Kidney capillary endothelial cell (primary cell): ENCODE measurements at places on chromosomes 3 and 15.

DNA sequence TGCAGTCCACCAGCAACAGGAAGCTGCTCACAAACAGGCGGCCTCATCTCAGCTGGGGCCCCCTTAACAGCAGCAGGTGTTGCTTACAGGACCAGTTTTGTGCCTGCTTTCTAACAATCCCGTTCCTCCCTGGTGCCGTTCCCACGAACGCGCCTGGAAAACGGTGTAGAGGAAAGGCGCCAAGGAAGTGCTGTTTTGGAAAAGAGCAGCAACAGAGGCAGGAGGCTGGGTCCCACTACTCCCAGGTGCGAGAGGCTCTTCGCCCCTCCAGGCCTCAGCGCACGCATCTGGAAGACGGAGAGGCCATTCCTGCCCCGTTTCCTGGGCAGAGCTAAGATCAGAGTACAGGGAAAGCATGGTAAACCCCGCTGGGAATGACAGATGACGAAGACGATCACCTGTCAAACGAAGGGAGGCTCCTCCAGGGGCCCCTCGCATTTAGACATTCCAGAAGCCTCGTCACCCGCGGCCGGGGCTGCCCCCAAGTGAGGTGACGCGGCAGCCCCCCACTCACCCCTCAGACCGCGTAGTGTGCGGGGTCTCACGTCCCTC, 603 bp downstream of the SCAPER start:
- no peak for DNase-seq

DNA sequence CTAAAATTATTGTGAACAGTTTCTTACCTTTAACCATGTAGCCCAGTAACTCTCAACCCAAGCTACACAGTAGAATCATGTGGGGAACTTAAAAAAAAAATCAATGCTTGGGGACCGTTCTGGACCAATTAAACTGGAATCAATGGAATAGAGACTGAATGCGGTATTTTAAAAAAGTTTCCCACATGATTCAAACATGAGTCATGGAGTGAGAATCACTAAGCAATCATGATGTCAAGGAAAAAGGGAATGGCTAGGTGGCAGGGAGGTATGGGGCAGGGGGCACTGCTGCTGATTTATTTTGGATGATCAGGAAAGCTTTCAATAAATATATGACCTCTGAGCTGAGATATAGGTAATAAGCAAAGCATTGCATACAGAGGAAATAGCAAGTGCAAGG, 250.5 kb upstream of the RORA start:
- no peak for DNase-seq

DNA sequence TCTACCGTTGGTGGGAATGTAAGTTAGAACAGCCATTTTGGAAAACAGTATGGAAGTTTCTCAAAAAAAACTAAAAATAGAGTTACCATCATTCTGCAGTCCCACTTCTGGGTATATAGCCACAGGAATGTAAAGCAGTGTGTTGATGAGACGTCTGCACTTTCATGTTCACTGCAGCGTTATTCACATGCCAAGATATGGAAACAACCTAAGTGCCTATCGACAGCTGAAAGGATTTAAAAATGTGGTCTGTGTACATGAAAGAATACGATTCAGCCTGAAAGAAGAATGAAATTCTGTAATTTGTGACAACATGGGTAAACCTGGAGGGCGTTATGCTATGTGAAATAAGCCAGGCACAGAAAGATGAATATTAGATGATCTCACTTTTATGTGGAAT, 157.7 kb downstream of the THSD4 start:
- DNase-seq: no peak

DNA sequence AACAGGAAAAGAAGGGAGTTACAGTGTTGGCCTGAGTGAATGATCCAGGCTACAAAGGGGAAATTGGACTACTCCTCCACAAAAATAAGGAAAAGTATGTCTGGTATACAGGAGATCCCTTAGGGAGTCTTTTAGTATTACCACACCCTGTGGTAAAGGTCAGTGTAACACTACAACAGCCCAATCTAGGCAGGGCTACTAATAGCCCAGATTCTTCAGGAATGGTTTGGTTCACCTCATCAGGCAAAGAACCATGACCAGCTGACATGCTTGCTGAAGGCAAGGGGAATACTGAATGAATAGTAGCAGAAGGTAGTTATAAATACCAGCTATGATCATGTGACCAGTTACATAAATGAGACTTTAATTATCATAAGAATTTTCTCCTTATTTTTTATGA, 372.6 kb upstream of the ATP11B start:
- DNase-seq: no peak

DNA sequence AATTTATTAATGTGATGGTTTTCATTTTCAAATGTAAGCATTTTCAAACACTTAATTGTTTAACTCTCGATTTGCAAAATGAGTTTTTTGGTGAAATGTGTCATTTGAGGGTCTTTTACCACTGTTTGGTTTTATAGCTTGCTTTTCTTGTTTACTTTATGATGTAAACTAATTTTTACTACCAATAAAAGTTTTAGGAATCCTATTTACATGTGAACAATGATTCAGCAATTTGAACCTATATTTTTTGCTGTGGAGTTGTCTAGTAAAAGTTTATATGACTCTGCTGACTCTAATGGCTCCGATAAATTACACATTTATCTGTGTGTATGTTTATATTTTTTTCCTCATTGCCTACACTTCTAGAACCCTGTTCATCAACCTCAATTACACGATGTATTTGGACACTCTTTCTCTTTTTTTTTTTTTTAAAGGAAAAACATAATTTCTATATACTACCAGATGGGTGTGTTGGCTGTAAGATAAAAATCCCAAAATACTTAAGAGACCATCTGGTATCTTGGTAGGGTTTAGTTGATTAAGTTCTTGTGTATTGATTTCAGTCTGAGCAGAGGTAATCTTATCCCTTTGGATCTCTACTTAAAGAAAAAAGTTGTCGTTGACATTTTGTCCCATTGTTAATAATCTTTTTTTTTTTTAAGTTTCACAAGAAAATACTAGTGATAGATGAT, 89.5 kb downstream of the PTPRG start:
- no peak for DNase-seq

GRCh38 chr15:39191871-39192291, 389.0 kb upstream of the THBS1 start:
- DNase-seq: no peak

- DNase-seq: no peak
Measured at GRCh38 chr3:16404349-16404895, 109.1 kb downstream of the RFTN1 start.

GRCh38 chr3:191306428-191306827, 22.8 kb upstream of the CCDC50 start:
- no peak for DNase-seq

DNA sequence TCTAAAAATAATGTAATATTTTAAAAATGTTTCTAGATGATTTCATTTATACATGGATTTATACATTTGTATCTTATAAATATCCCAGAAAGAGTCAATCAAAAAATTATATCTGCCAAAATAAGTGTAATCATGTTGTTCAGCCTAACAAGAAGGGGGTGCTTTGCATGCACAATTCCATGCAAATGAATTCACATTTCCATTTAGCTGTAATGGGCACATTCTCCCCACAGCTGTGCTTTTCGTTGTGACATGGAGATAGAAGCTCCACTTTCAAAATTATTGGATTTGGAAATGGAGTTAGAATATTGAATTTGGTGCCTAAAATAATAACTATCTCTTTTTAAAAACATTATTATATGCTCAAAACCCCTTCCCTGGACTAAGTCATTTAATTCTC, 270.6 kb downstream of the PTPRG start:
- no peak for DNase-seq

DNA sequence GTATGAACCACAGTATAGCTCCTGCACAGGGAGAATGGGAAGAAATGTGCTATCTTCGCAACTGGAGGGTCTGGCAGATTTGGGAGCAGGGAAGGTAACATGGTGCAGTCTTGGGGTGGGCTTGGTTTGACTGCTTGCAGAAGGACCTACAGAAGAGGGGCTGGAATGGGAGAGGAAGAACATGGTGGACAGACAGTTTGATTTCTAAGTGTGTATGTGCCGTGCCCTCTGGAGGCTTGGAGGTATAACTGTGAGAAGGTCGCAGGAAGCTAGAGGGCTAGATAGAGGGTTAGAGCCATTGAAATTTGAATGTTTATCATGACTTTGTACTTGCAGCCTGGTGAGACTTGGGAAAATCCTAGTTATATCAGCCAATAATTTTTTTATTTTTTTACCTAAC, 169.2 kb downstream of the SQOR start:
- no peak for DNase-seq

GRCh38 chr15:52419494-52419893, 109.2 kb downstream of the MYO5A start:
- DNase-seq: peak; percentile 23

DNA sequence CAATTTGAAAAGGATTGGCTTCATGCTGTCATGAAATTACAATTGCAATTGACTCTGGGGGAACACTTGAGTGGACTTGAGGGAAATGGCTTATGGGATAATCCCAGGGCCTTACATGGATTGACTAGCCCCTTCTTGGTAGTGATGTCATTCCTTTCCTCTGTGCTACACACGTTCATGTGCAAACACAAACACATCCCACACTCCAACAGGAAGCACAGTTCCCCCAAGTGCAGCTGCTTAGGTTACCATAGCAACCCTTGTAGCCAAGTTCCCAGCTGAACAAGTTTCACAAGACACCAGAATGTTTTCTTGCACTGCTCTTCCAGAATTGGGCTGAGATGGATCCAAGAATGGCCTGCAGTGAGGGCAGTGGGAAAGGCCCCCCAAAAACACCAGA, 217.0 kb downstream of the ZNF621 start:
- DNase-seq: no peak

DNA sequence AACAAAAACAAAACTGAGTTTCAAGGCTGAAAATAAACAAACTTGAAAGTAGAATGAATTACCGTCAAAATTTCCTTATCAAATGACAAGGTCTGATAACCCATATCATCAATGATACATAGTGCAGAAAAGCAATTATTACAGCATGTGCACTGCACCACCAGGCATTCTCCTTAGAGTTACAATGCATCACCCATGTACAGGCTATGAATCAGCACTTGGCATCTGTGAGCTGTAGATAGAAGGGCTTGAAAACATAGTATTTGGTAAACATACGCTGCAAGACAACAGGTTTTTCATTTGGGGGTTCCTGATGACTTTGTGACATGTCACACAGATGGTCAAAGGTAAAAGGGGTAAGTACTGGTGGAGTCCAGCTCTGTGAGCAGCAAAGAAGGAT, 265.1 kb downstream of the CTNNB1 start:
- DNase-seq: no peak

DNA sequence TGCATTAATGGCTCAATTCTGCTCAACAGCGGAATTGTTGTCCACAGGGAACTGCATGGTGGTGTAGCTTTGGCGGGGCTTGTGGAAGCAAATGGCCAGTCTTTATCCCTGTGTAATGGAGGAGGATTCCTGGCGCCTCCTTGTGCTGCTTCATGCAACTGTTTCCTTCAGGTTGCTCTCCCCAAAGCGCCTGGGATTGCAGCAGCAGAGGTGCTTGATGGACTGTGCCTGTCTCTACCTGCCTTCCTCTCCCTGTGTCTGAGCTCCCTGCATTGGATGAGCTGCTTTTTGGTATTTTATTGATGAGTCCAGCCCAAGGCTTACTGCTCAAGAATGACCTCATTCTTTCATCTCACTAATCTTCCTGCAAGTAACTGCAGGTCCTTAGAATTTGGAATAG, 72.9 kb upstream of the NDN start:
- DNase-seq: no peak

GRCh38 chr3:191047930-191048329, 151.1 kb upstream of the OSTN start:
- DNase-seq: no peak

DNA sequence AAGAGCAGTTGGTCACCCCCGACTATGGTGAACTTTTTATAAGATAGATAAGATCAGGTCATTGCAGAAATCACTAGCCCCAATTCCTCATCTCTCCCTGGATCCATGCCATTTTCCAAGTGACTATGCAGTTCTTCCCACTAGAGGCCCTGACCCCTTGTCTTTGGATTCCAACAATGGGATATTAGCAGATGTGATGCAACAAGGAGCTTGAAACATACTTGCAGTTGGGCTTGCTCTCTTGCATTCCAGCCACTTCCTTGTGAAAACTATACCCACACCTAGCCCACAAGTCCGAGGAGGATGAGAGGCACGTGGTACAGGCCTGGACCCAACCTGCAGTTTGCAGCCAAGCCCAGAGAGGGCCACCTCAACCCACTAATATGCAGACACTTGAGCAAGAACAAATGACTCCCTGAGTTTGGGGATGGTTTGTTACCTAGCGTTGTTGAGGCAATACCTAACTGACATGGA, 60.6 kb downstream of the SUCLG2 start:
- DNase-seq: no peak

DNA sequence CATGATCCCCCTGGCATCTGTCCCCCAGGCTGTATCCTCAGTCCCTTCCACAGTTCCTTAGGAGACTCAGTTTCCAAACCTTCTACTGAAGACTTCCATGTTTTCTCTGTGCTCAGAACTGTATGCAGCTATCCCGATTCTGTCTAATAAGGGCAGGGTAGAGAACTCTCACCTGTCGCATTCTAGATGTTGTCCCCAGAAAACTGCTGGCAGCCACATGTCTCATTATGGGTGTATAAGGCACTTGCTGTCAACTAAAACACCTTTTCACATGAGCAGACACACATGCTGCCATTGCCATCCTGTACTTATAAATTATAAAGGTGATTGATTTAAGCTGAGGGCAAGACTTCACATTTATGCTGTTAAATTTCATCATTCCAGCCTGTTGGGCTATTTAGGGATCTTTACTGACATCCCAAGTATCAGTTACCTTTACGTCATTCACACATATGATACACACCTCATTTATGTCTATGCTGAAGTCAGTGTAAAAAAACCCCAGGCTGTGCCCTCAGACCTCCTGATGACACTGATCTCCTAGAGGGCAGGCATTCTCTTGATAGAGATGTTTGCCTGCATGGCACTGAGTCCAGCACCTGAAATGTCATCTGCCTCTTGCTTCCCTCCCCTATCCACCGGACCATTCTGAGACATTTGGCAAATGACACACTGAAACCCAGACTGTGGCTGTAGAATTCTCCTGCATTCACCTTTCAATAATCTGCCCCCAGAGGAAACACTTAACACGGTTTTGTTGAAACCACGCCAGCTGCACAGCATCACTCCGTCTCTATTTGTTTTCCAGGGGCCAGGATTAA, 35.8 kb downstream of the BTD start:
- no peak for DNase-seq

- DNase-seq: no peak
Measured at GRCh38 chr3:20055842-20056241, 15.6 kb downstream of the KAT2B start.

DNA sequence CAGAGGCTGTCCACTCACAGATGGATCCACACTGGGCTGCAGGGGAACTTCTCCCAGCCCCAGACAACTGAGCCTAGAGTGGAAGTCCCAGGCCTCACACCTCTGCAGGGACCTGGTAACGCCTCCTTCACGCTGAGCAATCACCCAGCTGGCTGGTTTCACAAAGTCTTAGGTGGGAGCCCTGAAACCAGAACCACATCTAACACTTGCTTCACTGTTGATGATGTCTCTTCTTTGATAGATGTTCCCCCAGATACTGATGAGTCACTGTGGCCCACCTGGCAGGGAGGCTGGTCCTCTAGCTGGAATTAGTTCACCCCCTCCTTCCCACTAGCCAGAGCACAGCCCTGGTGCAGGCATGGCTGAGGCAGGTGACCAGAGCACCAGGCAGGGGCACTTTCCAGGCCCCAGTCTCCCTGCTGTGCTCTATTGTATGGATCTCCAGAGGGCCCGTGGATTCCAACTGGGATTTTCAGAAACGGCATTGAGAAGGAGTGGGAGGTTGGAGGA, 33.5 kb downstream of the MYL3 start:
- no peak for DNase-seq
